ENCODE measurements at places on chromosomes 7 and 10.

GRCh38 chr10:71998119-71998839, 34.1 kb downstream of the CHST3 start:
- no peak for DNase-seq

DNA sequence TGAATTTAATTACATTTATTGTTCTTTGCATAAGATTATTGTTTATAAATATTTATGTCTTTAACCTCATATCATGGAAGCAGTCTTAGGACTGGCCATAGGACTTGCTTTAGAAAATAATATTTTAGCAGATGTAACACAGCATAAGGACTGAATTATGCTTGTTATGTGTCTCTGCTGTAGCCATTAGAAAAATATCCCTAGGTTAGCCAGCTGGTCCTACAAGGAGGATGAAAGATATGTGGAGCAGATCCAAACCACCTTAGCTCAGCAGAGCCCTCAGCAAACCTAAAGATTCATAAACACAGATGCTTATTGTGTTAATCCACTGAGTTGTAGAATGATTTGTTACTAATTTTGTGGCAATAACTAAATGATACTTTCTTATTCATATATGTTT, 166.0 kb upstream of the COL1A2 start:
- no peak for DNase-seq

- DNase-seq: no peak
Measured at GRCh38 chr7:87204933-87205332, 14.6 kb downstream of the TMEM243 start.

- DNase-seq: no peak
Measured at GRCh38 chr10:61153771-61154170, 209.8 kb upstream of the RHOBTB1 start.

DNA sequence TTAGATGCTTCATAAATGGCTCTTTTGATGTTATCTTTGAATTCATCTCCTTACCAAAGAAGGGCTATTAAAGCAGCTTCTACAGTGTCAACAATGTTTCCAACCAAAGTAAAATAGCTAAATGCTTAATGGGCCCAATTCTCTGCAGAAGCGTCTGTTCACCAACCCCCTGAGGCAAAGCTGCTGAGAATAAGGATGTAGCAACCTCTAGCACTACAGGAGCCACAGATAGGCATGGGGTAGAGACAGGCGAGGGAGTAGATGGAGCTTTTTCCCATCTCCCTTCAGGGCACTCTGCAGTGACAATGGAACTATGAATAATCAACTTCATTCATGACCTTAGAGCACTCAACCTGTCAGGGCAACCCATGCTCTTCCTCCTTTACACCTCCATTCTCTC, 134.1 kb downstream of the FZD1 start:
- no peak for DNase-seq

DNA sequence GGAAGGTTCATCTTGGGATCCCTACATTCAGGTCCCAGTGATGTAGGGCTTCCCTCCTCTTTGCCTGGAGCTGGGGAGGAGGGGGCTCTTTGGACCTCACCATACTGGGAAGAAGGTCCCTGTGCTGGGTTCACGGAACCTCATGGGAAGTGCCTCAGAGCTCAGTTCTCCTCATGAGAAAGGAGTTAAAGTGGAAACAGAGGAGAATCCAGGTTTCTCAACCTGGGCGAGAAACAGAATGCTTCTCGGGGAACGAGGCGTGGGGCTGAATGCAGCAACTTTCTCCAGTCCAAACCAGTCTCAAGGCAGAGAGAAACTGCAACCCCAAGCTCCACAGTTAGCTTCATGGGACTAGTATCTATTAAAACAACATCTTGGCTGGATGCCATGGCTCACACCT, 382.7 kb upstream of the FOXK1 start:
- DNase-seq: no peak

DNA sequence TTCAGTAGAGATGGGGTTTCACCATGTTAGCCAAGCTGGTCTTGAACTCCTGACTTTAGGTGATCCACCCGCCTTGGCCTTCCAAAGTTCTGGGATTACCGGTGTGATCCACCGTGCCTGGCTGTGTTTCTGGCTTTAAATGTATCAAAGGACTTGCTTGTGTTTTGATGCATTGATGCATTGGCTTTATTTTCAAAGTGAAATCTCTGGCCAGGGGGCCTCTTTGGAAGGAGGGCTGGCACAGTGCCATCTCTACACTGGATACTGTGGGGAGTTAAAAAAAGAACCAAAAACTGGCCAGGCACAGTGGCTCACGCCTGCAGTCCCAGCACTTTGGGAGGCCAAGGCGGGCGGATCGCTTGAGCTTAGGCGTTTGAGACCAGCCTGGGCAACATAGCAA, 16.0 kb downstream of the MNX1 start:
- no peak for DNase-seq

GRCh38 chr7:26202019-26202990, 760 bp downstream of the CBX3 start:
- peak; percentile 43 for DNase-seq

GRCh38 chr10:74097776-74098175, 52.9 kb downstream of the AP3M1 start:
- DNase-seq: no peak

- no peak for DNase-seq
Measured at GRCh38 chr7:157990226-157990880, 597.3 kb downstream of the PTPRN2 start.

DNA sequence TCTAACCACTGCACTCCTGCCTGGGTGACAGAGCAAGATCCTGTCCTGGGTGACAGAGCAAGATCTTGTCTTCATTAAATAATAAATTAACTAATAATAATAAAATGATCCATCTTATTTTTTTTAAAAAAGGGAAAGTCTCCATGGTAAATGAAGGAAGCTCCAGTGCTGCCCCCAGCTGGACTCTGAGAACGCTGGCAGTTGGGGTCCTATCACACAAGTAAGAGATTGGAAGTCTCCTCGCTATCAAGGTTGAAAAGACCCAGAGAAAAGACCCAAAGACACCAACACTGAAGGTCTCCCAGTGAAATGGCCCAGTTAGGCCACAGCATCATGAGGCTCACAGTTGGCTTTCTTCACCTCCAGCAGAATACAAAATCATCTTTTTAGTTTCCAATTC, 13.8 kb upstream of the C10orf67 start:
- DNase-seq: no peak

DNA sequence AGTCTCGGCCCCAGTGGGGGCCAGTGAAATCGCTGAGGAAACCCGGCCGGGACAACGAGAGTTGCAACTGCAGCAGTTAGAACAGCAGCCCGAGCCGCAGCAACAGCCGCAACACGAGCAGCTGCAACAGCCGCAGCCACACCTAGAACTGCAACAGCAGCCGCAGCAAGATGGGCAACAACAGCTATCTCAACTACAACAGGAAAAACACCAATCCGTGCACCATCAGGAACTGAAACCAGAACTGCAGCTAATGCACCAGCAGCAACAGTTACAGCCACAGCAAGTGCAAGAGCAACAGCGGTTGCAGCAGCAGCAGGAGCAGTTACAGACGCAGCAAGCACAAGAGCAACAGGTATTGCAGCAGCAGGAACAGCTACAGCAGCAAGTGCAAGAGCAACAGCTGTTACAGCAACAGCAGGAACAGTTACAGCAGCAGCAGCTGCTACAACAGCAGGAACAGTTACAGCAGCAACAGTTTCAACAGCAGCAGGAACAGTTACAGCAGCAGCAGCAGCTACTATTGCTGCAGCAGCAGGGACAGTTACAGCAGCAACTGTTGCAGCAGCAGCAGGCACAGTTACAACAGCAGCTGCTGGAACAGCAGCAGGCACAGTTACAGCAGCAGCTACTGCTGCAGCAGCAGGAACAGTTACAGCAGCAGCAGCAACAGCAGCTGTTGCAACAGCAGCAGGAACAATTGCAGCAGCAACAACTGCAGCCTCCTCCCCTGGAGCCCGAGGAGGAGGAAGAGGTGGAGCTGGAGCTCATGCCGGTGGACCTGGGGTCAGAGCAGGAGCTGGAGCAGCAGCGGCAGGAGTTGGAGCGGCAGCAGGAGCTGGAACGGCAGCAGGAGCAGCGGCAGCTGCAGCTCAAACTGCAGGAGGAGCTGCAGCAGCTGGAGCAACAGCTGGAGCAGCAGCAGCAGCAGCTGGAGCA, 6.1 kb downstream of the ZNF853 start:
- DNase-seq: no peak

DNA sequence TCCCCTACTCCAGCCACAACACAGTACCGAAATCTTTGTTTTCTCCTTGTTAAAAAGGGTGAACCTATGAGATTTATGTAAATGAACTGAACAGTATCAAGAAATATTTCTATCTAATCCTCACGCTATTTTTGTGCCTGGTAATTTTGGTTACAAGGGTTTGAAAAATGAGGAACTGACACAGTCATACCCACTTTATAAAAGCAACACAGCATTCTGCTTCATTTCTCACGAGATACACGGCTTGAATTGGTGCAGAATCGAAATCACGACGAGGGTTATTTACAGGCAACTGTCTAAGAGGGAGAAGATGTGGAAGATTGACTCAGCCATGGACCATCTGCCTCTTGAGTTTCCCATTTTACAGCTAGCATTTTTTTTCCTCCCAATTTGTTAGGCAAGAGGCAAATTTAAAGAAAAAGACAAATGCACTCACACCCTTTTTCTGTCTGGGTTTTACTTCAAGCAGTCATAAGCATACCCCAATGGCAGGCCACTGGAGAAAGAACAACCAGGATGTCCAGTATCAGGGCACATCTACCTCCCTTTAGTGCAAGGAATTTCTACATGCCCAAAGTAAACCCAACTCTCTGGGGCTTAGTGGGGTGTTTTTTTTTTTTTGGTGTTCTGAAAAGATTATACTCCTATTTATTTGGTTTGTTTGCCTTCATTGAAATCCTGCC, 108.1 kb downstream of the ITGB8 start:
- no peak for DNase-seq

GRCh38 chr7:35725280-35725680, 30.3 kb upstream of the HERPUD2 start:
- peak; percentile 62 for DNase-seq

GRCh38 chr10:125329056-125329455, 168.7 kb upstream of the CTBP2 start:
- no peak for DNase-seq

GRCh38 chr10:32962521-32962920, 4.5 kb upstream of the ITGB1 start:
- no peak for DNase-seq

GRCh38 chr7:142964502-142965246, 2.5 kb upstream of the KEL start:
- DNase-seq: no peak

- no peak for DNase-seq
Measured at GRCh38 chr7:152968514-152968913, 209.0 kb downstream of the ACTR3B start.

GRCh38 chr10:55820071-55820470, 541.0 kb downstream of the ZWINT start:
- no peak for DNase-seq

DNA sequence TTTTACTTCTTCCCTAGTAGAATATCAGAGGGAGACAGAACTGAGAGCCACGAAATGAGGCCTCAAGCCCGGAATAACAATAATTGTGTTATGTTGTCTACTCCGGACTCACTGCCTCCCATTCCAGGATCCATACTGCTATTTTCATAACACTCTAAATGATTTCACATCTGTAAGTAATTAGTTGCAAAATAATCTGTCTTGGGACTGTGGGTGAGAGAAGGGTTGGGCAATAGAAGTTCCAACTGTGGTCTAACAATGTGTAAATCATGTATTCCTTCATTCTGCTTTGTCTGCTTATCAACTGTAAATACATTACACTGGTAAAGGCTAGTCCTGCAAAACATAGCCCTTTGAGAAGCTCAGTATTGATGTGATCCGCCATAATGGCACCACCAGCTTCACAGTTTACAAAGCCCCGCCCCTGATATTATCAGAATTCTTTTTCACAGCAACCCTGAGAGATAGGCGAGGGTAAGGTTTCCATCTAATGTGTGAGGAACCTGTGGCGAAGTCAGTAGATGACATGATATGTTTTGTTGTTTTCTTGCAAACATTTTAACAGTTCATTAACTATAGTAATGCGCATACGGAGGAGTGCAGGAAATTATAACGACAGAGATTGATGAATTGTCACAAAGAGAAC, 265.7 kb upstream of the BMPER start:
- DNase-seq: no peak

- DNase-seq: no peak
Measured at GRCh38 chr10:5748394-5748803, 63.8 kb downstream of the TASOR2 start.

DNA sequence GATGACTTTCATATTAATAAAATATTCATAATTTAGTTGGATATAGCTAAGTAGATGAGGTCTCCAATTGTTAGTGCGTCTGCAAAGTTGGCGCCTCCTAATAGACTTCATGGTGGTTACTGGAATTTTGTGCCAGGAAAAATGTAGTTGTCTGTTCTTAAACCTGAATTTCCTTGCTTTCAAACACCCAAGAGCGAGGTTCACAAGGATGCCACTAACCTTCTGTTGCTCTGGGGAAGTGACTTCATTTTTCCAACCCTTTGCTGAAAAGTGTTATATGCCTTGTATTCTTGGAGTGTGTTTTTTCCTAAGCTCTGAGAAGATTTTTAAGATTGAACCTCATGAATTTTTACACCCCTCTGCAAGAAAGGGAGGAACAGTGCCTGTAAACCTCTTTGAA, 98.9 kb upstream of the GLCCI1 start:
- no peak for DNase-seq

DNA sequence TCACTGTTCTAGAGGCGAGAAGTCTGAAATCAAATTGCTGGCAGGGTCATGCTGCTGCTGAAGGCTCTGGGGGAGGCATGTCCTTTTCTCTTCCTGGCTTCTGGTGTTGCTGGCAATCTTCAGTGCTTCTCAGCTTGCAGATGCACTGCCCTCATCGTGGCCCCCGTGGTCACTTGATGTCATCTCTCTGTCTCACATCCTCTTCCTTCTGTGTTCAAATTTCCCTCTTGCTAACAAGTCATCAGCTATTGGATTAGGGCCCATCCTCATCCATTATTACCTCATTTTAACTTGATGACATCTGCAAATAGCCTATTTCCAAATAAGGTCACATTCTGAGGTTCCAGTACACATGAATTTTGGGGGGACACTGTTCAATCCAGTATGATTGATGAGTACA, 36.6 kb upstream of the SRGN start:
- no peak for DNase-seq

GRCh38 chr7:20510573-20510900, 104.9 kb upstream of the ABCB5 start:
- no peak for DNase-seq

DNA sequence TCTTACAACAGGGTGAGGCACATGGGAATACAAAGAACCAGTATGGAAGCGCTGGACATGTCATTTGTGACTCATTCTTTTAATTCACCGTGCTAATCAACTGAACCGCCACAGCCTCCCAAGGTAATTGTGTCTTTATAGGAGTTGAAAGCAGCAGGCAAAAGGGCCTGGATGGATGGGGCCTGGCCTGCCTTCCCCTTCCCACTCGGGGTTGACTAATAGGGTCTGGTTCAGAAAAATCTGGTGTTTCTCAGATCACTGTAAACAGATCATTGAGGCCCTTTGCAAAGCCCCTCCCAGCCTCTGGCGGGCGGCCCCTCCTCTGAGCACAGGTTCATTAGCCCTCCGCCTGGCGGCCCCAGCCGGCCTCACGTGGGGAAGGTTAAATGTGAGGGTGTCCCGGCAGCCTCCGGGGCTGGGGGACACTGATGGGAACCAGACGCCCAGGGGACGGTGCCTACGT, 100.8 kb downstream of the EBF3 start:
- DNase-seq: no peak

All from CD4-positive, alpha-beta T cell treated with Interleukin-15 for 4 hours (primary cell).